ENCODE measurements at places on chromosomes 7 and 10.

DNA sequence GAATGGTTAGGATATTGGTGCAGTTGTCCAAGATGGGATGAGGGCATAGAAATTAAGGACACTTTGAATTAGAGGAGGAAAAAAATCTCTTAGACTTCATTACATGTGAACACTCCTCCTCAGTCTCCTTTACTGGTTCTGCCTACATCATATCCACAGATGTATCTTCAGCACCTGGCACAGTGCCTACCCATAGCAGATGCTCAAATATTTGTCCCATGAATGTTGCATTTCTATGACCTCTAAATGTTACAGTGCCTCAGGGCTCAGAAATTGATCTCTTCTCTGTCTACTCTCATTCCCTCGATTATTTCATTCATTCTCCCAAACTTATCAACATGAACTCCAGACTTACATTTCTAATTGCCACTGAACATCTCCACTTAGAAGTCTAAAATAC is 17.1 kb downstream of the CNNM1 start:
- no peak for DNase-seq

- no peak for DNase-seq
Measured at GRCh38 chr10:71818674-71819260, 32.3 kb downstream of the PSAP start.

GRCh38 chr10:17923728-17924127 is 28.0 kb upstream of the SLC39A12 start:
- DNase-seq: no peak

- no peak for DNase-seq
Measured at GRCh38 chr7:24378871-24379616, 95.1 kb downstream of the NPY start.

- DNase-seq: no peak
Measured at GRCh38 chr7:140903741-140904480, 20.8 kb downstream of the BRAF start.

GRCh38 chr10:77773631-77774426 is 136.2 kb upstream of the KCNMA1 start:
- DNase-seq: no peak

GRCh38 chr10:29243750-29244149 is 45.1 kb upstream of the LYZL1 start:
- DNase-seq: no peak

GRCh38 chr10:28806951-28807759 is 129.8 kb downstream of the BAMBI start:
- DNase-seq: no peak

- DNase-seq: no peak
Measured at GRCh38 chr7:136692221-136692620, 176.2 kb upstream of the CHRM2 start.

GRCh38 chr7:135349746-135350145 is 116.1 kb downstream of the STRA8 start:
- no peak for DNase-seq

- no peak for DNase-seq
Measured at GRCh38 chr10:117268258-117268657, 27.3 kb downstream of the SLC18A2 start.

DNA sequence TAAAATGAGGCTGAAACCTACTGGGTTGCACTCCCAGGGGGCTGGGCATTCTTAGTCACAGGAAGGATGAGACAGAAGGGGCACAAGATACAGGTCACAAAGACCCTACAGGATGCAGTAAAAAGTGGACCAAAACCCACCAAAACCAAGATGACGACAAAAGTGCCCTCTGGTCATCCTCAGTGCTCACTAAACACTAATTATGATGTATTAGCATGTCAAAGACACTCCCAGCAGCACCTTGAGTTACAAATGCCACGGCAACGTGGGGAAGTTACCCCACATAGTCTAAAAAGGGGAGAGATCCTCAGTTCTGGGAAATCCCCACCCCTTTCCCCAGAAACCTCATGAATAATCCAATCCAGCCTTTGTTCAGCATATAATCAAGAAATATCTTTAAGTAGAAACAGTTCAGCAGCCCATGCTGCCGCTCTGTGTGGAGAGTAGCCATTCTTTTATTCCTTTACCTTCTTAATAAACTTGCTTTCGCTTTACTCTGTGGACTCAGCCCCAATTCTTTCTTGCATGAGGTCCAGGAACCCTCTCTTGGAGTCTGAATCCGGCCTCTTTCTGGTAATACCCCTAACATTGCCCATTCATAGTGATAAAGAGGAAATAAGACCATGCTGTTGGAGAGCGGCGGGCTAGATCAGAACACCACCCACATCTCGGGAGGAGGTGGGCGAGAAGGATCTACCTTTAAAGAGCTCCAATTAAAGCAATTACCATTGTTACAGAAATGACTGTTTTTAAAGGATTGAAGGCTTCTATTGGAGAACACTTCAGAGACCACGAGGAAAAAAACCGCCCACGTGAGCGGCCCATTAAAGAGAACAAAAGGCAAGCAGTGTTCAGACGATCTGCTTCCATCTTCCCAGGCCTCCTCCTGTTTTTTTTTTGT is 170.9 kb downstream of the USP6NL start:
- no peak for DNase-seq

DNA sequence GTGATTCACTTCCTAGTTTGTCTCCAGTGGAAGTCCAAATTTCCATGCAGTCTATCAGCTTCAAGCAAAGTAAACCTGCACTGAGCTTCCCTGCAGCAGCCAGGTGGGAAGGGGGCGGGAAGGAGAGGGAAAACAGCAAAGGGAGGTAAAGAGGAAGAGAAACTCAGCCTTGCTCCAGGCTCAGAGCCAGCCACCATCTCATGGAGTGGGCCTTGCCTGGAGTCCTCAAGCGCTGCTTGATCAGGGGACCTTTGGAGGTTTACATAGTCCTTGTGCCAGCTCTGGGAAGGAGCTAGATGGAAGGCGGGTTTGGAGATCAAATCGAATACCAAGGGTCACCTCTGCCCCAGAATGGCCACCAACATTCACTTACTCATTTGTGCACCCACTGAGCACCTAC is 7.4 kb downstream of the CRTAC1 start:
- no peak for DNase-seq

DNA sequence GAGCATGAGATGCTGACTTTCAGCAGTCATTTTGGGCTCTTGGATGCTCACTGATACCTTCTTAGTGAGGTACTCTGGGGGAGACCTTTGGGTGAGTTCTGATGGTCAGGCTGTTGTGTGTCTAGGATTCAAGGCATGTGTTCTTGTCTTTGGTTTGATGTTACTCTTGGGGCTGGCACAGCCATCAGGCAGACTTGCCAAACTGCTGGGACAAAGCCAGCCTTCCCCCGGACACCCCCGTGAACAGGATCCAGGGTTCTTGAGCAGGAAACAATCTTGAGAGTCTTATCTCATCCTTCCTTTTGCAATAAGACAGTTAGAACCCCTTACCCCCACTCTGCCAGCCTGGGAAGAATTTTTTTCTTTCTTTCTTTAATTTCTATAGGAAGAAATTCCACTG is 42.2 kb downstream of the SUFU start:
- no peak for DNase-seq

- DNase-seq: no peak
Measured at GRCh38 chr7:132677918-132678317, 101.6 kb upstream of the PLXNA4 start.

GRCh38 chr7:77466450-77466849 is 50.3 kb upstream of the GSAP start:
- no peak for DNase-seq

DNA sequence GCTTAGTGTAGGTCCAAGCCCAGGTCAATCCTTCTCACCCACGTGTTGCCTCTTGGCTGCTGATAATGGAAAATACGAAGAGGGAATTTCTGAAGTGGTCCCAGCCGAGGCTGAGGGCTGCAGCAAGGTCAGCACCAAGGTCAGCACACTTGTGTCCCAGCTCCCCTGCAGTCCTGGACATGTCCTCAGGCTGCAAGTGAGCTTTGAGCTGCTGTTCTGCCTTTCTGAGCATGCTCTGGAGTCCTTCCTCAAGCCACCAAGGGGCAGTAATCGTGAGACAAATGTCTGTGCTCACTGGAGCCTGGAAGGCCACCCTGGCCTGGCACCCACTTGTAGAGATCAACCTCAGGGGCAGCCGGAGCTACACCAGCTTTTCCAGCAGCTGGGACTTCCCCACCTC is 28.3 kb downstream of the DRGX start:
- DNase-seq: no peak

- no peak for DNase-seq
Measured at GRCh38 chr10:125363791-125364190, 203.4 kb upstream of the CTBP2 start.

- no peak for DNase-seq
Measured at GRCh38 chr7:50721160-50721559, 61.5 kb downstream of the GRB10 start.

DNA sequence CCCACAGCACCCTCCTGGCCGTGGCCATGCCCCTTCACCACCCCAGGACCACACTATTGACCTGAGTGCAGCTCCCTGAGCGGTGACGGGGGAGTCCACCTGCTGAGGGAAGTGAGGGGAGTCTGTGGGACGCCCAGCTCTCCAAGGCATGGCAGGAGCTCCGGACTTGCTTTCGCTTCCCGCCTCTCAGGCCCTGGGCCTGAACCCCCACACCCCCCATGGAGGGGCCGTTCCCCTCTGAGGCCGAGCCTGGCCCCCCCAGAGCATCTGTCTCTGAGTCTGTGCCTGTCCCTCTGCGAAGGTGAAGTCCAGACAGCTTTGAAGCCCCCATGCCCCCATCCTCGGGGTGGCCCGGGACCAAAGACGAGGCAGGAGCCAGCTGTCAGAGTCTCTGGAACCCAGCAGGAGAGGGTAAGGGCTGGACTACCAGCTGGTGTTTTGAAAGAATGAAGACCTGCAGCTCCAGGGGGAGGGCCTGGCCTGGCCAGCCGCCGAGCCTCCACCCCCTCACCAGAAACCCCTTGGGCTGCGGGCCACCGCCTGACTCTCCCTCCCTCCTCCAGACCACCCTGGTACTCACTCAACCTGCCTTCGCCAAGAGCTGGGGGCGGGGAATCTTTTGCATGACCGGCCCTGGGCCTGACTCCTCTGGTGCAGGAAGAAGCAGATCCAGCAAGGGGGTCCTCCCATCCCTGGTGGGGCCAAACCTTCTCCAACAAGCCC is 114.0 kb downstream of the PDGFA start:
- no peak for DNase-seq

- no peak for DNase-seq
Measured at GRCh38 chr10:107071301-107071700, 93.2 kb downstream of the SORCS1 start.

- no peak for DNase-seq
Measured at GRCh38 chr10:97456034-97456685, 10.2 kb downstream of the ZDHHC16 start.

DNA sequence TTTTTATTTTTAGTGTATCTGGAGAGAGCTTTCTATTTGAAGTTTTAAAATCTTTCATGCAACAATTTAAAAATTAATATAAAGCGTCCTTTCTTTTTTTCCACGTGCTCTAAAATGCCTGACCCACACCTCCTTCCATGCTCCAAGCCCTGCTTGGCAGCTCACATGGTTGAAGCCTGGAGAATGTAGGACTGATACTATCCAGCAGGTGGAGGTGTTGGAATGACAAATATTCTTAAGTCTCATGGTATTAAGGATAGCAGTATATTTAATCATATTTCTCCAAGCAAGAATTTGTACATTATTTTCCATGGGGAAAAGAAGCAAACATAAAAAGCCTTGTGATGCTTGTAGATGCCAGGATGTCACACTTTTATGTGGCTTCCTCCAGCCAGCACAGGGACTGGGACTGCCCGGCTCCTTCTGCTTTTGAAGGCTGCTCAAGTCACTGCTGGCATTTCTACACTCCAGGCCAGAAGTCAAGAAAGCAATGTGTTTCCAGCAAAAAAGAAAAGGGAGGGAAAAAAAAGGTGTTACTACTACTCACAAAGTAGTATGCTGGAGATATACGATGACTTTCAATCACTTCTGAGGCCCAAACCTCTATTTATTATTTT is 49.7 kb downstream of the BZW2 start:
- no peak for DNase-seq

- no peak for DNase-seq
Measured at GRCh38 chr10:9381733-9382532, 1327.4 kb downstream of the GATA3 start.

GRCh38 chr10:25694971-25695370 is 239.1 kb upstream of the MYO3A start:
- no peak for DNase-seq

GRCh38 chr7:128878226-128879105 is 15.8 kb downstream of the ATP6V1F start:
- no peak for DNase-seq

GRCh38 chr10:126935263-126935946 is 30.2 kb downstream of the DOCK1 start:
- DNase-seq: no peak

Data from substantia nigra (tissue), 51 donors.